A549 treated with CpdA at 1 μM for 4 hours (cell line): ENCODE measurements at places on chromosomes 2 and 18. TPM values are rescaled to one million over a fixed set of nuclear protein-coding genes. Genes with fewer than 3 reads are reported as not detected.

The OSR1 gene
- total RNA-seq = 4.6 to 9.8 TPM (median 5.4 TPM) in 5 replicates

The GALNT14 gene
- total RNA-seq = 47.6 to 55.5 TPM (median 52.7 TPM) in 5 replicates

The ANKRD30BL gene
- not detected in 5 replicates for total RNA-seq

The SP110 gene
- total RNA-seq = 6.2 to 8.8 TPM (median 7.2 TPM) in 5 replicates

The HOXD9 gene
- total RNA-seq = 0.98 to 1.4 TPM (median 1.3 TPM) in 5 replicates

The TMEM18 gene
- 38.3 to 51.0 TPM (median 46.3 TPM) in 5 replicates for total RNA-seq

The APCDD1 gene
- total RNA-seq = not detected in 5 replicates

The ZDBF2 gene
- total RNA-seq = 0.86 to 1.6 TPM (median 1.2 TPM) in 5 replicates

The IL1R1 gene
- total RNA-seq = 18.3 to 31.9 TPM (median 25.0 TPM) in 5 replicates

The LRRTM4 gene
- not detected in 5 replicates for total RNA-seq

The IGFBP5 gene
- total RNA-seq = 0.21 to 0.31 TPM (median 0.30 TPM) in 5 replicates

The ABCG8 gene
- total RNA-seq = not detected in 5 replicates
